ENCODE measurements at places on chromosomes 3 and 15.

- DNase-seq, result no peak
Observed at GRCh38 chr15:68593828-68594532, 15.2 kb downstream of the CORO2B start.

- no peak for DNase-seq
Observed at GRCh38 chr3:151891721-151892120, 18.3 kb downstream of the SUCNR1 start.

- no peak for DNase-seq
Observed at GRCh38 chr15:42220216-42220615, 12.1 kb upstream of the VPS39 start.

GRCh38 chr3:179681492-179682263 is 28.8 kb downstream of the USP13 start:
- DNase-seq, result no peak

DNA sequence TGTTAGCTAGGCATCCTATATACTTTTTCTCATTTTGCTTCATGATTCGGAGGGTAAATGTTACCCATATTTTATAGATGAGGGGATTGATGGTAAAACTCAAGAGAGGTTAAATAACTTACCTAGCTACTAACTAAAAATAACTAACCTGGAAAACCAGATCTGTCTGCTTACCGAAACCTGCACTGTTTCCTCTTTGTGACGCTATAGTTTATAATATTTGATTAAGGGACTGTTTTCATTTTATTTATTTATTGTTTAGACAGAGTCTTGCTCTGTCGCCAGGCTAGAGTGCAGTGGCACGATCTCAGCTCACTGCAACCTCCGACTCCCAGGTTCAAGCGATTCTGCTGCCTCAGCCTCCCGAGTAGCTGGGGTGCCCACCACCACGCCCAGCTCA is 55.9 kb downstream of the MAP6D1 start:
- DNase-seq, result no peak

DNA sequence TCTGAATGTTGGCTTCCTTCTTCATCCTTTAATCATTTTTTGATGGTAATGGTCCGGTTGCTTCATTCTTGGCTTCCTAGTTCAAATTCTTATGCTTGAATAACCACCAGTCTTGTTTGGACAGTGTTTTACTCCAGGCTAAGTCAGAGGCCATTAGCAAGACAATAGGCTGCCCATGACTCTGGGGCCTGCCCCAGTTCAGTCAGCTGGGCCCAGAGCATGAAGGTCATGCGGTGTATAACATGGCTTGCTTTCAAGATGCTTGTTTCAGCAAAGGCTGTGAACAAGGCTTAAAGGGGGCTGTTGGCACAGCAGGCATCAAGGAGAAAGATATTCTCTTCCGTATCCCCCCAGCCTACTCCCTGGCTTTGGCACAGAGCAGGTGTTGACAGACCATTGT is 13.7 kb downstream of the TM4SF18 start:
- no peak for DNase-seq

DNA sequence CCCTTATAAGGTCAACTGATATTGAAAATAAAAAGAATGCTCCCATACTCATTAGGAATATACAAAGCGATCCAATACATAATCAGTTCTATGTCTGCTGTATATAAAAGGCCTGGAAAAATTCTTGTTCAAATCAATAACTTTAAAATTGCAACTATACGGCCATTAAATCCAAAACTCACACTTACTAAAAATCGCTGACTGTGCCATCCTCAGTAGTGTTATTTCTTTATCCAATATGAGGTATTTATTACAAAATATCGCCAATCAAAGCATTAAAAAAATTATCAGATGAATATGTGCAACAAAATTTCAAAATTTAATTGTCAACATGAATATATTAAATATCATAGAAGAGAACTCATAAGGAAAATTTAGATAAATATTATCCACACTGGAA is 146.5 kb downstream of the PLD1 start:
- no peak for DNase-seq
